Colonic mucosa (tissue), 4 donors: ENCODE measurements at places on chromosomes 6 and 20.

- peak; percentile 10 for DNase-seq
Measured at GRCh38 chr6:170208651-170209353, 82.1 kb downstream of the DLL1 start.

DNA sequence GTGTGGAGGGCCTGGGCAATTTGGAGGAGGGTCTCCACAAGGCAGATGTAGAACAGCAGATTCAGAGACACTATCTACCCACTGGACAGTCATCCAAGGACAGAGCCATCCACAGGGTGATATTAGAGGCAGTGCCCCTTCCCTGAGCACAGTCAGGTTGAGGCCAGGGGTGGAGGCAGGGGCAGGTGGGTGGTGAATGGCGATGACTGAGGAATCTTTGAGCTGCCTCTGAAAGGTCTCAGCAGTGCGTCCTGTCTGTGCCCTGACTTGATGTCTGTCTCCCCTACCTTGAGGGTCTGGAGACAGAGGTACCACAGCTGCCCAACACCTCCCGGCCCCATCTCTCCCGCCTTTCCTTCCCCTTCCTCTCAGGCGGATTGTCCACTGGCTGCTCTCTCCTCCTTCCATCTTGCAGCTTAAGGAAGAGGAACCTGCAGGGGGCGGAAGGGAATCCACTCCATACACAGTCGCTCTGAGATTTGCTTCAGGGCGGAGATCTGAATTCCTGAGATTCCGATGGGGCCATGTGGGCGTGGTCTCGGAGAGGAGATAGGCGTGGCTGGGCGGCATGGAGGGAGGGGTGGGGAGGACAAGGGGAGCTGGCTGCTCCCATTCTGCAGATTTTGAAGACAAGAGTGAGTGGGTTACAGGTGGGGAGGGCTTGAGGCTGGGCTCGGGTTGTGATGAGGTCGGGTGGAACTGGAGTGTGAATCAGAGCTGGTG lies 1.7 kb downstream of the MUCL3 start:
- DNase-seq: peak; percentile 79

DNA sequence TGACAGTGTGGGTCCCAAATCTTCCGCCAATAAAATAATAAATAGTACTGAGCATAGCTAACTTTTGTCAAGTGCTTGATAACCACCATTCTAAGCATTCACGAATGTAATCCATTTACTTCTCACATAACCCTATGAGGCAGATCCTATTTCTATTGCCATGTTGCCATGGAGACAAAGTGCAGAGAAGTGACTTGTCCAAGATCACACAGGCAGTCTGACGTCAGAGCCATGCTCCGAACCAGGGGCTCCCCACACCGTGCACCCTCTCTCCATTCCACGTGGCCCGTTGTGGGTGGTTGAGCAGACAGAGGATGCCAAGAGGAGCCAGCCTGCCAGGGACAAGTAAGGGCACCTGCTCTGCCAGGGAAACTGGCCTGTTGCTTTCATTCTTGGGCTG lies 38.9 kb downstream of the CDH22 start:
- no peak for DNase-seq

- no peak for DNase-seq
Measured at GRCh38 chr6:16137451-16137801, 8.5 kb downstream of the MYLIP start.

- DNase-seq: no peak
Measured at GRCh38 chr6:96060249-96060648, 44.5 kb downstream of the FUT9 start.

DNA sequence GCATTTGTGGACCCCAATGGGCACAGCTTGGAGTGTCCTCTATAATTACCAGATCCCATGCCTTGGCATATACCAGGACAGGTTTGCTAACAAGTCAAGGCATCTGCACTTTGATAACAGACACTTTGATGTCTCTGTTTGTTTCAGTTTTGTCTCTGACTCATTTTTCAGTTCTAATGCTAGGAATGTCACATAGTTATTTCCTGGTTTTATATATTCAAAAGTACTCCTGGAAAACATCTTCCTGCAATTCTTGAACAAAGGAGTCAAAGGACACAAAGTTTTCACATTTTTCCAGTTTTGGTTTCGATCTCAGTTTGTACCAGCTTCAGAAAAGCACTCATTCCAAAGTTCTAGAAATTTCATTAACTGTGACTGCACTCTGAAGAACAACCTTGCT lies 188.1 kb downstream of the FOXC1 start:
- no peak for DNase-seq

DNA sequence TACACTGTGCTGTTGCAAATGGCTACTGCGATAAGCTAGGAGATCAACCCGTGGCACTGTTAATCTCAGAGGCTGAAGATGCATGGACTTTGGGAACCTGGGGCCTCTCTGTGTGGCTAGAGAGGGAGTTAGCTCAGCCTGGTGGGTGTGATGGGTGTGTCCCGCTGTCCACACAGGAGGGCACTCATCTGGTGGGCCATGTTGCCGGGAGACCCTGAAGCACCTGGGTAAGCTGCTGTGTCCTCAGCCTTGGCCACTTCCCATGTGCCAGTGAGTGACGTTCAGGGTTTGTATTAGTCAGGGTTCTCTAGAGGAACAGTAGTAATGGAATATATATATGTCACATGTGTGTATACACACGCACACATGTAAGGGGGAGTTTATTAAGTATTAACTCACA lies 132.7 kb downstream of the ERMARD start:
- DNase-seq: no peak
